NCI-H510A (cell line): ENCODE measurements at places on chromosomes 6 and 20.

GRCh38 chr6:161639772-161640171, 365.9 kb upstream of the AGPAT4 start:
- DNase-seq, result no peak

DNA sequence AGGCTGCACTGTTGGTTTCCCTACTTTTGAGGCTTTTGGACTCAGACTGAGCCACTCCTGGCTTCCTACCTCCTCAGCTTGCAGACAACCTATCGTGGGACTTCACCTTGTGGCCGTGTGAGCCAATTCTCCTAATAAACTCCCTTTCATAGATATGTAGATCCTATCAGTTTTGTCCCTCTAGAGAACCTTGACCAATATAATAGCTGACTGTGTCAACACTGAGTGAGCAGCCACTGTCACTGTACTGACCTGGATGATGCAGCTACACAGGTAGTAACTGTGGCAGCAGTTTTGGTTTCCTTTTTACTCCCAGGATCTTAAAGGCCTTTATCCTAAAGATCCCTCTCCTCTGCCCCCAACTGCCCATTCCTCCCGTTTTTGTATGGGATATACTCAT, 70.2 kb downstream of the SLC22A3 start:
- DNase-seq, result no peak

- DNase-seq, result no peak
These were observed 51.6 kb downstream of the EYA2 start for GRCh38 chr20:46946181-46946624.

GRCh38 chr6:93293872-93294271, 125.5 kb downstream of the EPHA7 start:
- DNase-seq, result no peak

GRCh38 chr6:85077098-85077497, 312.7 kb upstream of the TBX18 start:
- DNase-seq, result no peak

- no peak for DNase-seq
These were observed 50.5 kb upstream of the BMP6 start for GRCh38 chr6:7675353-7675945.

GRCh38 chr20:52154575-52154974, 37.0 kb downstream of the ZFP64 start:
- DNase-seq, result no peak

DNA sequence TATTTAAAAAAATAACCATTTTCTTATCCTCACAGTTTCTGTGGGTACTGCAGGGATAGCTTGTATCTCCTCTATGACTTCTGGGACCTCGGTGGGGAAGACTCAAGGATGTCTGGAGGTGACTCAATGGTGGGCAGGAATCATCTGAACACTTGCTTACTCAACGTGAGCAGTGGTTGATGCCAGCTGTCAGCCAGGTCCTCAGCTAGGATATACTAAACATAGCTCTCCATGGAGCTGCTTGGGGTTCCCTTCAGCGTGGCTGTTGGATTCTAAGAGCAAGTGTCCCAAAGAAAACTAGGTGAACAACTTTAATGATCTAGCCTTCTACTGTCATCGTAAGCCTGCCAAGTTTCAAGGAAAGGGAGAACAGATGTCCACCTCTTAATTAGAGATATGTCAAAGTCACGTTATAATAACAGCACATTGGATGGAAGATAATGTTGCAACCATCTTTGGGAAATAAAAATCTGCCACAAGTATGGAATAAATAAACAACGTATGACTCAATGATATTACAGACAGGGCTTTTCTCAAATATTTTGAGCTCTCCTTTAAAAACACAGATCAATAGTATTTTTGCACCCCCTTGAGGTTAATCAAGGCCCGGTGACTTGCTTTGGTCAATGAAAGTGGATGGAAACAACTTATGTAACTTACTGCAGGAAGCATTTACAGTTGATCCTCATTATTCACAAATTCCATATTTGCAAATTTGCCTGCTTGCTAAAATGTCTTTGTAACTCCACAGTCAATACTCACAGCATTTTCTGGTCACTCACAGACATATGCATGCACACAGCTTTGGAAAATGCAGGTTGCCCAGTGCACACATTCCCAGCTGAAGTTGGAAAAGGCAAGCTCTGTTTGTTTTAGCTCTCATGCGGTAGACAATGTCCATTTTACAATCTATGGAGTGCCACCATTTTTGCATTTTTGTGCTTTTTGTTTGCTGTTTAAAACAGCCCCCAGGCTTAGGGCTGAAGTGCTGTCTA, 6.6 kb upstream of the HEBP2 start:
- no peak for DNase-seq
